Erythroblast (primary cell): ENCODE measurements at places on chromosomes 7 and 10.

GRCh38 chr10:115558252-115558651 lies 465.1 kb downstream of the ATRNL1 start:
- no peak for DNase-seq

- DNase-seq: no peak
Observed at GRCh38 chr10:99827936-99828335, 45.5 kb downstream of the ABCC2 start.

- DNase-seq: no peak
Observed at GRCh38 chr7:134866617-134867016, 87.2 kb downstream of the CALD1 start.

GRCh38 chr7:149791-150636 lies 42.4 kb upstream of the FAM20C start:
- peak; percentile 73 for DNase-seq

DNA sequence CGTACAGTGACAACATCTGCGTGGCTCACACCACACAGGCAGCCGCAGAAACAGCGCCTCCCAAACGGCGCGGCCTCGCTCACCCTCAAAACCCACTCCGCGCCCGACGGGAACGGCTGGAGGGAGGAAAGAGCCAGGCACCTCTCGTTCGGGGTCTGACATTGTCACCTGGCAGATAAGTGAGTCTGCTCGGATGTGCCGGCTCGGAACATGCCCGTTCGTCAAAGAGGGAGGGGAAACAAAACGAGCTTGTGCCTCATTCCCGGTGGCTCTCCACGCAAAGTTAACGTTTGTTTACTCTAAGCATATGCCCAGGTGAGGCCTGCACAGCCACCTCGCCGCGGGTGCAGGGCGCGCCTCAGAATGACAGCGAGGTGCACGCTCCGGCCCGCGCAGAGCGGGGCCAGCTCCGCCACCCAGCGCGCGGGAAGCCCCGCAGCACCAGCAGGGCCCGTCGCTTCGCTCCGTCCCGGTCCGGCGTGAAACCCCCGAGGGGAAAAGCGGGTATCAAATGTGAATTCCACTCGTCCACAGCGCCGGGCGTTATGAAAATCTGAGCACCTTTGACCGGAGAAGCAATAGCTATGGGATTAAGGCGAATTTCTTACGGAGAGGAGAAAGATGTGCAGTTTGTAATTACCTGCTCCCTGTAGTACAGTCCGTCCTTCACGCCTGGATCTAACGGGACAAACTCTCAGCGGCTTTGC lies 13.1 kb downstream of the CNPY1 start:
- DNase-seq: no peak

DNA sequence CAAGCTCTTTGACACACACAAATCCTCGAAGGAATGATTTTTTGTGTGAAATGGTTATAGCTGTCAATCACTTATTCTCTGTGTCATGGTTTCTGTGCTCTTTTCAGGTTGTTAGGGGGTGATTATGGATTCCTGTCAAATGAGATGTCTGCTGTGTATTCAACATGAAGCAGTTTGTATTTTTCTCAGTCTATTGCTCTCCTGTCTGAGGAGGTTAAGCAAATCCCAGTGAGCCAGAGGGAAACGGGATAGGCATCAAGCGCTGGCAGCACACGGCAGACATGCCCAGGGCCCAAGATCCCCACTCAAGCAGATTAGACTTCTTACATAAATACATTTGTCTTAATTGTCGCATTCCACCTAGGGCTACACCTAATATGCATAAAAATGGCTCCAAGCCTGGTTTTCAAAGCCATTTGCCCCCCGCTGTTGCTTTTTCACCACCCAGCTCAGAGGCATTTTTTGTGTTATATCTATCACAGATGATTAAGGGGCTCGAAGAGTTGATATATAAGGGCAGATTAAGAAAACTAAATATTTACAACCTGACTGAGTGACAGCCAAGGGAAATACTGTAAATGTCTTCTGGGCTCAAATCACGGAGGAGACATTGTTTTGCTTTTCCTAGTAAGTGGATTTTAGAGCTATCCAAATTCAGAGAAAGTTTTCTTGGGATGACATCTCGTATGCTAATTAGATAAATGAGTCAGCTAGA lies 192.7 kb upstream of the LRGUK start:
- DNase-seq: no peak
